Large intestine (tissue), 12 donors: ENCODE measurements at places on chromosomes 12 and 14. TPM values are rescaled to one million over a fixed set of nuclear protein-coding genes. Genes with fewer than 3 reads are reported as not detected.

The CLEC7A gene
- 8.3 TPM for polyA plus RNA-seq

DNA sequence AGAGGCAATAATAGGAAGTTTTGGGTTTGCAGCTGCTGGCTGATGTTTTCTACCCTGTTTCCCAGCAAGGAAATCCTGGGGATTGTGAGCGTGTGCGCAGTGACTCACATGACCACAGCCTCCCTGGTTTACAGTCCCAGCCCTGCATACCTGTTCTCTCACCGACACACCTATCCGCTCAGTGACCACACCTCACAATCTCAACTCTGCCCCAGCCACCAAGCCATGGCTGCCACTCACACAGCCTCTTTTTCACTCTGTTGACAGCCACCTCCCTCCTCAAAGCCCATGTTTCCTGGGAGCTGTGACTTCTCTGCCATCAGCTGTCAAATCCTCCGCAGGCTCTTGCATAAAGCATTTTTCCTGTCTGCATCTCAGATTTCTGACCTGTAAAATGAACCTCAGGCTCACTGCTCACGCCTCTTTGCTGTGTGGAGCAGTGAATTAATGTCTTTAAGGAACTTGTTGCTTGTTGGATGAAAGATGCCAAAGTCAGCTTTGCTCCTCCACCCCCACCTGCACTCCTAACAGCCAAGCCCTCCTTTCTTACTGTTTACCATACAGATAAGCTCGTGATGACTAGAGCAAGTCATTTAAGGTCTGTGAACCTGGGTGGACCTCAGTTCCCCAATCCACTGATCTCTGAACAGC lies 43.5 kb downstream of the B4GALNT3 start:
- DNase-seq, result peak; percentile 90

- DNase-seq, result no peak
Observed at GRCh38 chr14:23131482-23131881, 12.4 kb upstream of the CEBPE start.

The MANSC4 gene
- 0.19 TPM for polyA plus RNA-seq

DNA sequence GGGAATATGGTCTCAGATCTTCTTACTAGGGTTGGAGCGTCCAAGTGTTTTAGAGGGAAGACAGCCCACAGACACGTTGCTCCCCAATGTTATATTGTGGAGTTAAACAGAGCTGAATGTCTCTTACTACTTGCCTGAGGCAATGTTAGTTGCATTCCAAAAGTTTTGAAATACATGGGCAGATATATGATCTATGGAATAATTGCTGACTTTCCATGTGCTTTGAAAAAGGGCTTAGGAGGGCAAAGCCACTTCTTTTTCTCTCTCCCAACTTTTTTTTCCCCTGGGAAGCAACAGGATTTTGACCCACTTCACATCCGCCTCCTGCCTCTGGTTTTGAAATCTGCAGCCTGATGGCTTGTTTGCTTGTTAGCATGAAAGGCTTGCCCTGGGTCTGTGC lies 33.7 kb upstream of the PAX9 start:
- DNase-seq, result no peak

GRCh38 chr14:21704338-21704737 lies 30.7 kb upstream of the OR4E1 start:
- DNase-seq, result no peak

- DNase-seq, result no peak
Observed at GRCh38 chr14:76490735-76491134, 114.8 kb downstream of the ESRRB start.

DNA sequence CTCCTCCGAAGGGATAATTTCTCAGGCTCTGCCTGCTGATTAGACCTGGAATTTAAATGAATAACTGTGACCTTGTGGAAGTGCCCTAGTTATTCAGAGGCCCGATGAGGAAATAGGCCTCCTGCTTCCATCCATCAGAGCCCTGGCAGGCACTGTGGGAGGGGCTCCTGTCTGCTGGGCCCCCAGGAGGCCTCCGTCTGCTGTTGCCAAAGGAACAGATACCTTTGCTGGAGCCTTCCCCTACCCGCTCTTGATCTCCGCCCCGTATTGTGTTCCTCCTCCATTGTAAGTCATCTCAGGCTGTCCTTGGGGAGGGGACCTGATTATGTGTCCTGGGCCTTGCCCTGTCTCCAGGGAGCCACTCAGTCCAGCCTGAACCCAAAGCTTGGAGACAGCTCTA lies 112.3 kb downstream of the NRXN3 start:
- no peak for DNase-seq

The USP44 gene
- 0.93 TPM for polyA plus RNA-seq

The TXNRD1 gene
- 32.7 TPM for polyA plus RNA-seq

GRCh38 chr14:22422238-22422637 lies 166.8 kb downstream of the DAD1 start:
- no peak for DNase-seq

DNA sequence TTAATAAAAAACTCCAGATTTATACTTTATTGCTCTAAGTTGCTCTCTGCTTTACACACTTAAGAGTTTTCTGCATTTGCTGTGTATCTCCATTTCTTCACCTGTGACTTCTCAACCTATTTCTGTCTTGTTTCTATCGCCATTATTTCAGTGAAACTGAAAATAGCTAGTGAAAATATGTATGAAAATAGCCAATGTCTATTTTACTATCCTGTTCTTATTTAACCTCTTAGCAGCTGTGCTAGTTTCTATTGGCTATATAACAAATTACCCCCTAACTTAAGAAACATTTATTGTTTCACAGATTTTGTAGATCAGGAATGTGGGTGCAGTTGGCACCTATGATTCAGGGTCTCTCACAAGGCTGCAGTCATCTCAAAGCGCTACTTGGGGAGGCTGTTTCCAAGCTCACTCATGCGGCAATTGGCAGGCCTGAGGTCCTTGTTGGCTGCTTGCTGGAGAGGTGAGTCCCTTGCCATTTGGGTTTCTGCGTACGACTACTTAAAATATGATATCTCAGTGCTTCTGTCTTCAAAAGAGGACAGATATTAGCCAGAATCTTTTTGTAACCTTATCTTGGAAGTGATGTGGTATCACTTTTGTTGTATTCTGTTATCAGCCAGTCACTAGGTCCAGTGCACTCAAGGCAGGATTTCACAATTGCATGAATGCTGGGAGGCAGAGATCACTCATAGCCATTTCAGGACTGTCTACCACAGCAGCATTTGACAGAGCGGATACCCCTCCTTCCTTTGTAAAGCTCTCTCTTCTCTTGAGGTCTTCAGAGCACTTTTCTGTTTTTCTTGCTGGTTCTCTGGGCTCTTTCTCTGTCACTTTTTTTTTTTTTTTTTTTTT lies 7.2 kb downstream of the ERC1 start:
- peak; percentile 40 for DNase-seq

The RTL1 gene
- polyA plus RNA-seq, result 0.16 TPM

GRCh38 chr12:2490831-2491230 lies 303.9 kb upstream of the FKBP4 start:
- no peak for DNase-seq

The RNU4-1 gene
- not detected for polyA plus RNA-seq

GRCh38 chr14:96363751-96364336 lies 518 bp downstream of the GSKIP start:
- DNase-seq, result peak; percentile 69

DNA sequence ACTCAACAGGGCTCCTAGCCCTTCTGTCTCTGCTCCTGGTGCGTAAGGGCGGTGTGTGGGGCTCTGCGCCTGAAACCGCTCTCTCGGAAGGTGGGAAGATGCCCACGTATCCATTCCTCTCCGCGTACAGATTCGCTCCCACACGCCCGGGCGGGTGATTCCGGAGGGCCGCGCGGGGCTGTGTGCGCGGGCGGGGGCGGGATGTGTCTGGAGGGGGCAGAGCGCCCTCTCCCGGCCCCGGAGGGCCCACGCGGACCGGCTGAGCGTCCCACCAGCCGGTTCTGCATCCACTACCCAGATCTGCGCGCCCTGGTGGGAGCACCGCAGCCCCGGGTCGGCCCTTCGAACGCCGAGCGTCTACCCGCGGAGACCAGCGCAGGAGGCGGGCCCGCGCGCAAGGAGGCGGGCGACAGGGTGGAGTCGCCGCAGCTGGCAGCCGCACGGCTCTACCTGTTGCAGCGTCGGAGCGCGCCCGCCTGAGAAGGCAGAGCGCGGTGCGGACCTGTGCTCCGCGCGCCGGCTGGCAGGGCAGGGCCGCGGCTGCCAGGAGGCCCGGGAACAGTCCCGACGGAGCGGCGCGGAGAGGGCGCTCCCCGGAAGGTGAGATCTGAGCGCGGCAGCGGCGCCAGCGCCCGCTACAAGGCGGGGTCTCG lies 1.4 kb upstream of the KCNK13 start:
- peak; percentile 68 for DNase-seq

GRCh38 chr12:12441429-12441807 lies 84.5 kb downstream of the BORCS5 start:
- DNase-seq, result no peak

The FOXJ2 gene
- polyA plus RNA-seq, result 12.4 TPM

GRCh38 chr14:101253948-101254347 lies 307.3 kb upstream of the DIO3 start:
- no peak for DNase-seq

- DNase-seq, result no peak
Observed at GRCh38 chr14:25032092-25032784, 17.7 kb downstream of the STXBP6 start.

GRCh38 chr14:65877624-65878023 lies 465.1 kb downstream of the FUT8 start:
- no peak for DNase-seq

GRCh38 chr12:94433744-94434143 lies 25.9 kb downstream of the CEP83 start:
- peak; percentile 56 for DNase-seq
